C1 segment of cervical spinal cord (tissue), 14 donors: ENCODE measurements at places on chromosomes 12 and 14.

- DNase-seq = no peak
Measured at GRCh38 chr12:120834489-120835303, 69.5 kb downstream of the SPPL3 start.

GRCh38 chr14:91138511-91139359 is 24.9 kb downstream of the DGLUCY start:
- DNase-seq = no peak

DNA sequence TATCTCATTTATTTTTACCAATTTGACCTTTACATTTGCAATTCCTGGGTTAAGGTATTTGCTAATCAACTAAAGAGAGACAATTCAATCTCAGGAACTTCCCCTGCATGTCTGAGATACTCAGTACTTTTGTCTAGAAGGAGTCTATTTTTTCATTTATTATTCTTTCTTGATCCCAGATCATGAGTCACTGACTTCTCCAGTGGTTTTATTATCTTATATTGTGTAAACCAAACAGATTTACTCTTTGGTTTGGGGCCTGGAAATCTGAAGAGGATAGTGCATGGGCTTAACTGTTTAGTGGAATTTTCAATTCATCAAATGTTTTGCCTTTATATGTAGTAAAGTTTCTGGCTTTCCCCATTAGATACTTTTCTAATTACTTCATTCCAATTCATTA is 185.4 kb downstream of the ALG10B start:
- DNase-seq = no peak

DNA sequence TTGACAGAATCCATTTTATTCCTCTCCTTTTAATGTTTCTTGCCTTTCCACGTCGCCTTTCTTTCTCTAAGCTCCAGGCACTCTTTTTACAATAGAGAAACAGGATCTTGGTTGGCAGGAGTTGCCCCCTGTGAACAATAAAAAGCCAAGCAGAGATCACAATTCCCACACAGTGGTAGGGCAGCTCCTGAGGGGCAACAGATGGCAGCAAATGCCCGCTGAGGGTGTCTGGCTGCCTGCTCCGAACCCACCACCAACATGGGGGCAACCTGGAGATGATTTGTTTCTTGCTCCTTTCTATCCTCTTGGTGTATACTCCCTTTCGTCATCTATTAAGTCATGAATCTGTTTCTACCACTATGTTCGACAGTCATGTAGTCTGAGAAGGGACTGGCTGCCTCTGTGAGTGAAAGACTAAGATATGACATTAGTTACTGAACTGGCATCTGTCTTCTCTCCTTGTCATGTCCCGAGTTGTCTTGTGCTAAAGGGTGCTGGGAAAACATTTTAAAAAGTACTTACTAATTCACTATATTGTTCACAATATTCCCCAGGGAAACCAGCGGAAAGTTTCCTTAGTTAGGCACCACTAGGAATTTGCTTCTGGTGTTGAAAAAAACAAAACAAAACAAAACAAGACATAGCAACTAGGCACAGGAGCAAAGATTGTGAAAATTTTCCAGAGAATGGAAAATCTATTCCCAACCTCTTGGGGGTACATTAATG is 170.1 kb downstream of the STXBP6 start:
- DNase-seq = no peak

- no peak for DNase-seq
Measured at GRCh38 chr14:32136027-32136825, 59.1 kb downstream of the ARHGAP5 start.

GRCh38 chr12:49946497-49946896 is 4.0 kb upstream of the AQP2 start:
- no peak for DNase-seq

DNA sequence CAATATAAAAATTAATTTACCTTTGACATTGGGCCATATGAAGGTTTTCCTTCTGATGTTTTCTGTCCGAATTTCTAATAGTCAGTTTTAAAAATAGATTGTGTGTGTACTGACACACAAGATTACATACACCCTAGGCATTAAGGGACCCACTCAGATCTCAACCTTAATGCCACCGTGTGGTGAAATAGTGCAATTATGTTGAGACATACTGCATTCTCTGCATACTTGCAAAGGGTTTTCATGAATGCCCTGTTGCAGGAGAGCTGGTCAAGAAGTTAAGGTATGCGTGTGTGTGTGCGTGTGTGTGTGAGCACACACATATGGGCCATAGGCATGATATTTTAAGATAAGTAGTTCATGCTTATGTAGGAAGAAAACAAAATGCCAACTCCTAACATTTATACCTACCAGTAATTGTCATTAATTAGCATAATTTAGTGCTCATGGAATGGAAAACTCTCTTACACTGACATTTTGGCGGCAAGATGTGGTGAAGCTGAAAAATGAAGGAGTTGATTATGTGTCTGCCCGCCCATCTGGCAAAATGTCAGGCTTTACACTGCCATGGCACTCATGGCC is 58.8 kb downstream of the PIK3C2G start:
- no peak for DNase-seq

DNA sequence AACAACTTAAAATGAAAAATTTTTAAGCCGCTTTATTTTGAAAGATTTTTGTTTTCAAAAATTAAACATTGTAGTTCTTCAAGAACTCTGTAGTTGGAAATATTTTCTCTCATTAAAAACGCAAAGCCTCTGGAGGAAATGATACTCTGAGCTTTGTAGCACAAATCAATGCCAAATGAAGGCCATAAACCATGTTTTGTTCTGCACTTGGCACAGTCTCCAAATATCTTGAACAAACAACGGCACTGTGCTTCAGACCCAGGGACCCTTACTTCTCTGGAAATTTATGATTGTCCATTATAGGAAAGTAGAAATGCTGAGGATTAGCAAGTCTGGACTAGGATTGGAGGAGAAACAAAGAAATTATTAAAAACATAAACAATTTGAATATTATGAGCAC is 160.8 kb upstream of the BMP4 start:
- no peak for DNase-seq

DNA sequence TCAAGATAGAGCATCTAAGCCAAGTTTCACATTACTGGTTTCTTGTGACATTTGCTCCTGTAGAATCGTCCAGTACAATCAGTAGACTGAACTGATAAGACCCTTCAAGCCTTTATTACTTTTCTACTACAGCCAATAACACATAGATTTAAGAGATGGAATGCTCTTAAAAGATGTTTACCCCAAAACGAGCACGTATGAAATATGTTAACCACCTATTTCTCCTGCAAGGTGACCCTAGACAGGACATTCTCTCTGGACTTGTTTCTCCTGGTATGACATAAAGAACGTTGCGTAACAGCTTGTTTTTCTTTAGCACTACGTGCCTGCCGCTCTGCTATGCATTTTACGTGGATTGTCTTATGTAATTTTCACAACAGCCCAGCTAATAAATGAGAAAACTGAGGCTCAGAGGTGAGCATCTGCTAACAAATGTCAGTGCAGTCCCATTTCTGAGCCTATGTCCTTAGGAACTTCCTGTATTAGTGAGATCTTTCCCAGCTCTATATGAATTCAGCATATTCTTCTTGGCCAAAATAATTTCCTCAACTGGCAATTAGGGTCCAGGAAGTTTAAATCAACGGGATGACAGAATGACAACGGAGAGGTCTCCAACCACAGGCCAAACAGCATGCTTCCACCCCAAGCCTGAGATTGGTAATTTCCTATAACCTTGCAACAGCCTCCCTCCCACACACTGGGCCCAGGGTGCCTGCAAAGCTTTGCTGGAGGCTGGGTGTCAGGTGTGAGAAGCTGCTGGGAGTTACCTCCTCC is 3.7 kb downstream of the NFKBIA start:
- no peak for DNase-seq

DNA sequence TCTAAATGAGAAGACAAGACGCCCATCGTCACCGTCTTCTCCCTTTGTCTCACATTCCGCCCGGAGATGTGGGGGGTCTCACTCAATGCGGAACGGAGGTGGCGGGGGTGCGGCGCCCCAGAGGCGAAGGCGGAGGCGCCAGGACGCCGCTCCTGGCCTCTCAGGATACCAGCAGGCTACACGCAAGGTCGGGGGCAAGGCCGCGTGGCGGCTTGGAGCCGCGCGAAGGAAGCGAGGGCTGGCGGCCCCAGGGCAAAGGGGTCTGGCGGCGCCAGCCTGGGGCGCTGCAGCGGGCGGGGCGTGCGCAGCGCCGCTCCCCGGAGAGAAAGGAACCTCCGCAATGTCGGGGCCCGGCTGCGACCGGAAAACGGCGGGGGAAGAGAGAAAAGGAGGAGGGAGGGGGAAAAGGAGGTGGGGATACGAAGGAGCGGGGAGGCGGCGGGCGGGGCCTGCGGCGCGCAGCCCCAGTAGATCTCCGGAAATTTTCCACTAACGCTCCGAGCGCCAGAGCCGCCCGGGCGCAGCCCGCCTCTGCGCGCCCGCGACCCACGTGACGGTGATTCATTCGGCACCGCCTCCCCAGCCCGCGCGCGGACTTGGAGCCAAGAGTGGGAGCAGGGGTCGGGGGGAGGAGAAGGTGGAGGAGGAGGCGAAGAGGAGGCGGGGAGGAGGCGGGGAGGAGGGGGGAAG is 10.5 kb upstream of the SLC38A2 start:
- DNase-seq = peak; percentile 96

- DNase-seq = no peak
Measured at GRCh38 chr12:108399514-108399913, 60.4 kb upstream of the CMKLR1 start.

DNA sequence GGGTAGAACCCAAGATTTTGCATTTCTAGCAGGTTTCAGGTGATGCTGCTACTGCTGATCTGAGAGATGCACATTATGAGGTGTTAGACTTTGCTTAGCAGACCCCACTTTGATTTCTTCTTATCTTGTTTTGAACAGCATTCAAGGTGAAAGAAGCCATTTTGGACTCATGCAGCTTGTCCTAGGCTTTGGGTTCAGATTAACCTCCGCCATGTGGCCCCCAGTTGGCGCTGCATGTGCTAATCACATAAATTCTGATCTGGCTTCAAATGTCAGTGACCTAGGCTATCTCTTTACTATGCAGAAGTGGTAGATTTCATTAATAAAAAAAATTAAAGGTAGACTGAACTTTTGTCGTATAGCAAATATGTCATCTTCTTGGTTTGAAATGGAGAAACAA is 89.8 kb upstream of the DYRK2 start:
- no peak for DNase-seq

GRCh38 chr12:49089821-49090773 is 4.5 kb downstream of the DHH start:
- DNase-seq = no peak

GRCh38 chr14:36818794-36819384 is 157.2 kb downstream of the PAX9 start:
- DNase-seq = no peak

- DNase-seq = no peak
Measured at GRCh38 chr12:37543966-37544668, 772.5 kb upstream of the ALG10B start.

GRCh38 chr12:132222096-132222807 is 78.0 kb downstream of the NOC4L start:
- no peak for DNase-seq

DNA sequence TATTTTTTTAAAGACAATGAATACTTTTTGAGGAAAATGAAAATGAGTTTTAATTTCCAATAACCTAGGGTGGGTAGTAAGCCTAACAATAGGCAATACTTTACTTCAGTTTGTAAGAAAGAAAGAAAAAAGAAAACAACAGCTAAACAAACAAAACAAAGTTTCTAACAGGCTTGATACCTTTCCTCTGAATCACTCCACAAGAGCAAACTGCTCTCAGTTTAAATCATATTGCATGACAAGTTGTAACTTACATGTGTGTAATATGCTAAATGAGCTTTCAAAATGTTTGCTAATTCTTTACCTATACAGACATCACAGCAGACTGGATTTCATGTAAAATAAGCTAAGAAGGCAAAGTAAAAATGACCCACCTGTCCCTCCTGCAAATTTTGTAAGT is 6.7 kb upstream of the LMO3 start:
- no peak for DNase-seq

DNA sequence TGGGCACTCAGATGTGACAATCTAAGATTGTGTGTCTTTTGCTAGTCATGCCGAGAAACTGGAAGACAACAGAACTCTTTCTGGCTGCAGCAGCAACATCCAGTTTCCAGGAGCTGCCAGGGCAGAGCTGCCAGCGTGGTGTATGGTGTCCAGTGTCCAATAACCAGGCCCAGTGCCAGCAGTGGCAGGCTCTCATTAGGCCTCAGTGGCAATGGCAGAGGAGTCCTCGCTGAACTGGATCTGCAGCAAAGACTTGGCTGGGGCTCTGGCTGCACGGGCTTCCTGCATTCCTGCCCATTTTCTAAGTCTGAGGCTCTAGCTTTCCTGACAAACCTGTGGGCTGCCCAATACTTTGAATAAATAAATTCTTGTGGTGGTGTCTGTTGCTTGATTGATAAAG is 26.2 kb upstream of the PPM1A start:
- peak; percentile 59 for DNase-seq
